ENCODE measurements at places on chromosomes 12 and 14.

GRCh38 chr12:3207858-3208257 lies 130.7 kb downstream of the TSPAN9 start:
- no peak for DNase-seq

GRCh38 chr12:51345681-51346080 lies 798 bp downstream of the CELA1 start:
- DNase-seq: no peak

DNA sequence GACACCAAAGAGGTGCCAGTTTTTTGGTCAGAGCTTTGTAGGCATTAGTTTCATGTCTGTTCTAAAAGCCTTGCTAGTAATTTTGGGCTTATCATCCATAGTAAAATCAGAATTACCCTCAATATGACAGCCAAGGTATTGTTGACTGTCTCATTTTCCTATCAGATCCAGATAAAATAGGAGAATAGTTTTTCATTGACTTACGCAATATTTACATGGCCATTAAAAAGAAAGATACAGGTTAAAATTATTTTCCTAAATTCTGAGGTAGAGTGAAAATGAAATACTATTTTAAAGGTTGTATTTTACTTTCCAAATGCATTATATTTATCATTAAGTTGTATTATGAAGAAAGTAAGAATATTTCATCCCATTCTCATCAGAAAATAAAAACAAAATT lies 203.7 kb downstream of the LRFN5 start:
- DNase-seq: no peak

GRCh38 chr12:9034095-9034494 lies 44.7 kb downstream of the KLRG1 start:
- DNase-seq: no peak

DNA sequence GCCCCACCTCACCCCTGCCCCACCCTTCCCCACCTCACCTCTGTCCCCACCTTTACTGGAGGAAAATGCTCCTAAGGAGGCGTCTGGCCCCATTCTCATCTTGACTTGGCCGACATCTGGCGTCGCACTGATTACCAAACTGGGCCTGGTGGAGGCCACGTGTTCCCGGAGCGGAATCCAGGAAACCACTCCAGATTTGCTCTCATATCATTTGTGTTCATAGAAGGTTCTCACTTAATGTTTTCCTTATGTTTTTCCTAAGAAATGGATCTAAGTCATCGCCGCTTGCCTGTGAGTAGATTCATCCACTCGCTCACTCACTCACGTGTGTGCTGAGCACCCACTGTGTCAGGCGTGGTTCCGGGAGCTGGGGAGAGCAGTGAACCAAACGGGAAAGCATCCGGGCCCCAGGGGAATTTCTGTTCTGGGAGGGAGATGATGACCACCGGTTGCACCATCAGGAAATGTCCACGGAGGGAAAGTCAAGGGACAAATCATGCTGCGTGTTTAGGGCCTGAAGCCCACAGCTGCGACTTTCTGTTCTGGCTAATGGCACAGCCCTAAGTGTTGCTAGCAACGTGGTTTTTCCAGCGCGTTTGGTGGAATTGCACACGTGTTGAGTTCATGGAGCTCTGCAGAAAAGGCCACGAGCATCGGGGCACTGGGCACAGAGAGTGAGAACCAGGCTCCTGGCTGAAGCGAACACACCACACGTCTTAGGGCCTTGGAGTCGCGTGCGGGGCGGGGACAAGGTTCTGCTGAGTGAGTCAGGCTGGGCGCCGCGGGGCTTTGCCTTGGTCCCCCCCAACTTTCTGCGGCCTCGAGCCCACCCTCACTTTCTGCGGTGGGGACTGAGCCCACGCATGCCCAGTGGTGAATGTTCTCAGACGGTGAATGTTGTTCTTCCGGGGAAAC lies 57.7 kb downstream of the ADGRD1 start:
- DNase-seq: no peak

GRCh38 chr12:120252071-120252906 lies 13.2 kb downstream of the PXN start:
- DNase-seq: no peak

DNA sequence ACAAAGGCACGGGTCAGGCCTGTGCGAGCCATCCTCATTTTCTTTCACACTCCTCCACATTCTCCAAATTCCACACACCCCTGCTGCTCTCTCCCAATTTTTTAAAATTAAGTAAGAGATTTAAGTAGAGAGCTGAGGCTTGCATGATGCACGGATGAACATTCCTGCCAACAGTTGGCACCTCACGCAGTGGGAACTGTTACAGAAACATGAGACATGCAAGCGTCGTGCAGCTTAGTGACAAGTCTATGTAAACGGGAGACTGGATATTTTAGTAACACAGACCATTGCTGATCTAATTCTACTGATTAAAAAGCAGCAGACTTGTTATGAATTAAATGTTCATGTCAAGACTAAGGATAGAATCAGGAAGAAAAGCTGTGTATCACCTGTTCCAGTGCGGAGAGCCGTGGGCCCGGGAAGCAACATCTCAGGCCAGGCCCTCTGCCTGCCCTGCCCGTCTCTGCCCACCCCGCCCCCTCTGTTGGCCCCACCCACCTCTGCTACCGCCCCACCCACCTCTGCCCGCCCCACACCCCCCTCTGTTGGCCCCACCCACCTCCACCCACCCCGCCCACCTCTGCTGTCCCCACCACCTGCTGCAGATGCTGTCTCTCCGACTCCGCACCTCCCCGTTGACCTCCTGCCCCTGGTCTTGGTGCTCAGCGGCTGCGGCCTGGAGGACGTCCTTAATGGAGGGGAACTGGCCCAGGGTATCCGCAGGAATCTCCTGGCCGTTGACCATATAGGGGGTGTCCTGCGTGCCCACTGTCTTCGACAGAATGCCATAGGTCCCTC lies 21.2 kb downstream of the GOLGA3 start:
- no peak for DNase-seq

GRCh38 chr14:83827383-83827782 lies 1702.6 kb upstream of the FLRT2 start:
- no peak for DNase-seq

DNA sequence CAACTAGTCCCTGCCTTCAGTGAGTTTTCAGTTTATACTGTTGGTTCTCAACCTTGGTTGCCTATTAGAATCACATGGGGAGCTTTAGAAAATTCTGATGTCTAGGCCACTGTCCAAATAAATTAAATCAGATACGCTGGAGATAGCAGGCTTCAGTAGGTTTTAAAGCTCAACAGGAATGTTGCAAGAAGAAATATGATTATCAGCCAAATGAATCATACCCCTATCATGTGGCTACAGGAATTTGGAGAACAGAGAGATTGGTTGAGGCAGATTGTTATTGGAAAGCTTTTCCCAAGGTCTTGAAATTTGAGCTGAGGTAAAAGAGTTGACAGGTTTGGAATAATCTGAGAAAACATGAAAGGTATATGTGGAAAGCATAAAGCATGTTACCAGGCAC lies 125.3 kb downstream of the WIF1 start:
- DNase-seq: no peak

DNA sequence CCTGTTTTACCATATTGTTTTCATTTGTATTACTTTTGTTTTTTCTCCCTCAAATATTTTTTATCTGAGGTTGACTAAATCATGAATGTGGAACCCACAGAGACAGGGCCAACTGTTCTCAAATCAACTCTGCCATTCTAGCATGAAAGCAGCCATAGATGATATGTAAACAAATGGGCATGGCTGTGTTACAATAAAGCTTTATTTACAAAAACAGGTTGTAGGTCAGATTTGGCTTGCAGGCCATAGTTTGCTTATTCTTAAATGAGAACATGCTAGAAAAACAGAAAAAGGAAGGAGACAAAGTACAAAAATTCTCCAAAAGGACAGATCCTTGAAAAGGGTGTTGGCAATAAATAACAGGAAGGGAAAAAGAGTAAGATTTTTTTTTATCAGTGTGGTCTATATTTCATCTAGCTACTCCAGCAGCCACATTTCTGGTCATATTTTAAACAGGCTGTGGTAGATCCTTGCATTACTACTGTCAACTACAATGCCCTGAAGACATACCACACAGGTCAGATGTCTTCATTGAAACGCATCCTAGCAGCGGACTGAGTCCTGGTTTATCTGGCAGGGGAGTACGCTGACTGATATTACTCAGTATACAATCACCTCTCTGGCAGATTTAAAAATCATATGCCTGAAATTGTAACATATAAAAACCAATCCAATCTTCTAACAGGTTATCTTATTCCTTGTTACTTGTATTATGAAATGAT lies 42.9 kb downstream of the SPPL3 start:
- no peak for DNase-seq

- DNase-seq: no peak
Measured at GRCh38 chr14:29459531-29459930, 468.1 kb downstream of the PRKD1 start.

- no peak for DNase-seq
Measured at GRCh38 chr12:34599530-34600513, 577.5 kb downstream of the ALG10 start.

- no peak for DNase-seq
Measured at GRCh38 chr14:24297190-24297964, 2.2 kb downstream of the DHRS1 start.

GRCh38 chr12:87227162-87227561 lies 802.0 kb downstream of the C12orf50 start:
- DNase-seq: no peak

GRCh38 chr12:49023812-49024211 lies 5.2 kb upstream of the PRKAG1 start:
- DNase-seq: no peak

DNA sequence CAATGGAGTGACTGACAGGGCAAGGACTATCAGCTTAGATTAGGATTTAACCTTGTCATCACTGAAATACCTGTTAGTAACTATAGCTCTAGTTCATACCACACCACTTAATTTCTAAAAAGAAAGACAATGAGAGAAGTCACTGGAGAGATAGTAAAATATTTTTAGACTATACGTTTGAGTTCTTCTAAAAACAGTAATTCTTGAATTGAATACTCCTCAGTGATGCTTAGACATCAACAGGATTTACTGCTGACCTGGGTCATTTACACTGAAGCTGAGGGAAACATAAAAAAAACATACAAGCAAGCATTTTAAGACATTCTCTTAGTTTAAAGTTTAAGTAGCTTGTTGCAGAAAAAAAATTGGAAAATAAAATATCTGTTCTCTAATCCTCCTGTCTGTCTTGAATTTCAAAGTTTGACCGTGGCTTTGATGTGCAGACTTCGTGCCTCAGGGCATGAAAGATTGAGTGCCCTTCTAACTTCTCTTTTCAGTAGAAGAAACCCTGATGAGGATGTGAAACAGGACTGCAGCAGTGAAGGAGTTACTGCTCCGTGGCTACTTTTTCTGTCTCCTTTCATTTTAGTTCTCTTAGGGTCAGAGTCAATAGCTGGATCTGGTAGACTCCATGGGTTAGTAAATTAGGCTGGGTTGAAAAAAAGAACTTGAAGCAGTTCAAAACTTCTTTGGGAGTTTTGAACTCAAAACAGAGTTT lies 172.2 kb downstream of the PTPRO start:
- no peak for DNase-seq

- DNase-seq: no peak
Measured at GRCh38 chr14:60222820-60223219, 26.2 kb upstream of the PPM1A start.

DNA sequence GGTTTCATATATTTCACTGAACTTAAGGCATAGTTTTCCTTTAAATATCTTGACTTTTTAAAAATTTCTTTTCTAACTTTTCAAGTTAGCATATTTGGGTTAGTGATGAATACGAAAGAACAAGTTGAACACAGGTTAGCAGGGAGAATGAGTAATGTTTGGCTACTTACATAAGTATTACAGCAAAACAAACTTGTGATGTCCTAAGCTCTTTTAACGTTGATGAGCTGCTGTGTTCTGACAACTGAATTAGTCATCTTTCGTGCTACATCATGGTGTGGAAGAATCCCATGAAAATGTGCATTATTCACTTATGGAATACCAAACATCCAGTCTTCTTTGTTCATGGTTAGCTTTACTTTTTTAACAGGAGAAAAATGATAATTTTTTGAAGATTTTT lies 36.3 kb upstream of the PDZRN4 start:
- DNase-seq: no peak

GRCh38 chr12:95206916-95207315 lies 10.4 kb downstream of the FGD6 start:
- no peak for DNase-seq

GRCh38 chr14:25050269-25051150 lies 563 bp upstream of the STXBP6 start:
- no peak for DNase-seq

GRCh38 chr12:124286414-124286813 lies 8.5 kb upstream of the RFLNA start:
- no peak for DNase-seq

DNA sequence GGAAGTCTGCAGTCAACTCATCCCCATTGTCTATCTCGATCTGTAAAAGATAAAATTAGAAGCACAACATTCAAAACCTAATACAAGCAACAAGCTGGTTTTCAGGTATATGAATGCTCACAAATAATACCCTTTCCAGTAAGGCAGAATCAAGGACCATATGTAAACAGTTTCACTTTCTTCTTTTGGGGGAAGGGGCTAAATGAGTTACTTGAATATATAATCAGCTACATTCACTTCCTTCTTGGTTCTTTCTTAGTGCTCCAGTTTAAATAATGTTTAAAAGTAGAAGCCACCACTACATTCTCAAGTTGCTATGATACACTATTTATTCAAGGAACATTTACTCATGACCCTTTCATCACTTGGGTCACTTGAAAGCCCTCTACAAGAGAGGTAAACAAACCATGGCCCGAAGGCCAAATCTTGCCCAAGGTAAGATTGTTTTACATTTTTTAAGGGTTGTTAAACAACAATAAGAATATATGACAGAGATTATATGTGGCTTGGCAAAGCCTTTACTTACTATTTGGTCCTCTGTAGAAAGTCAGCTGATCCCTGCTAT lies 10.3 kb downstream of the TWF1 start:
- DNase-seq: no peak

- DNase-seq: no peak
Measured at GRCh38 chr12:91774434-91774921, 371.2 kb downstream of the BTG1 start.

- DNase-seq: no peak
Measured at GRCh38 chr12:49689237-49689636, 18.0 kb downstream of the FMNL3 start.

GRCh38 chr12:128509170-128509569 lies 242.2 kb downstream of the TMEM132C start:
- no peak for DNase-seq

DNA sequence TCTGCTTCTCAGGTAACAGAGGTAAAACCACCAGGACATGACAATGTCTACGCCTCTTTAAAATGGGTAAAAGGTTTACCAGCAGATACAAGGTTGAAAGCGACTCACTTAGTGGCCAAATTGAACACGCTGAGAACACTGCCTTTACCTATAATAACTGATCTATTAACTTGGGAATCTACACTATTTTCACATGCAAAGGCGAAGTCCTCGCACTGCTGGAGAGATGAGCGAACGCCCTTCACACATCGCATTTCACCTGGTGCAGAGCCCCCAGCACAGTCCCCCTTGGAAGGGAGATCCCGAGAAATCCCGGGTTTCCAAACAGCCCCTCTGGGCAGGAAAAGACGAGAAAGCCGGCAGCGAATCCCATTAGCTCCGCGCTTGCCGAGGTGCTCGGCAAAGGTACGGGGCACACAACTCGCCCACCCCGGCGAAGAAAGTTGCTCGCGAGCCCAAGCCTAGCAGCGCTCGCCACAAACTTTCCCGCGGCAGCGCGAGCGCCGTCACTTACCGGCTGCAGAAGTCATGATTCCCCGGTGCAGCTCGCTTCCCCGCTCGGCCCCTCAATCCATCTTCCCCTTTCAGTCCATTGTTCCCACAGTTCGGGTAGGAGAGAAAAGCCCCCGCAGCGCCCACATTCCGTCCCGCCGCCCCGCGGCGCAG lies 423 bp downstream of the FGD6 start:
- DNase-seq: no peak

Measured in KG1 (cell line).